Keratinocyte (primary cell): ENCODE measurements at places on chromosomes 12 and 14.
A peak's percentile ranks its signal among the peaks of the same experiment; 100 is the strongest.

GRCh38 chr12:4817880-4818279 lies 91.8 kb upstream of the KCNA1 start:
- no peak for DNase-seq
- no peaks in the 10 kb centered on the region for H3K36me3 ChIP-seq
- H3K27me3 ChIP-seq: peaks cover 28% of the 10 kb centered on the region
- no peak overlapping the region for H3K4me3 ChIP-seq
- H3K4me1 ChIP-seq: no peaks in the 10 kb centered on the region

DNA sequence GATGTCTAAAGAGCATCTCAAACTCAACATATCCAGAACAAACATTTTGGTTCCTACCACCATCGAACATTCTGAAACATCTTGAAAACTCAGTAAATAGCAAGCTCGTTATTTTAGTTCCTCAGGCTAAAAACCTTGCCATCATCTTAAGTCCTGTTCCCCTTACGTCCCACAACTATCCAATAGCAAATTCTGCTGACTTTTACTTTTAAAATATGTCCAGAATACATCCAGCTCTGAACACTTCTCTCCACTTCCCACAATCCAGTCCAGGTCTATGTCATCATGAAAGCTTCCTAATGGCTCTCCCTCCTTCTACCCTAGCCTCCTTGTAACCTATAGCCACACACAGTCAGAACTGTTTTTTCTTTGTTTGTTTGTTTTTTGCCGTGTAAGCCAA lies 279.9 kb downstream of the IPO8 start:
- H3K36me3 ChIP-seq: no peaks in the 10 kb centered on the region
- no peaks in the 10 kb centered on the region for H3K27me3 ChIP-seq
- H3K4me1 ChIP-seq: peaks cover 52% of the 10 kb centered on the region
- no peak overlapping the region for H3K4me3 ChIP-seq

- H3K4me3 ChIP-seq: no peak overlapping the region
- H3K36me3 ChIP-seq: no peaks in the 10 kb centered on the region
- no peak for DNase-seq
- no peak overlapping the region for H3K27ac ChIP-seq
Measured at GRCh38 chr12:124603100-124603541, 35.7 kb upstream of the NCOR2 start.

GRCh38 chr12:113142886-113143332 lies 6.6 kb upstream of the CFAP73 start:
- H3K4me3 ChIP-seq: no peak overlapping the region
- H3K27ac ChIP-seq: no peak overlapping the region
- H3K4me1 ChIP-seq: no peaks in the 10 kb centered on the region
- no peaks in the 10 kb centered on the region for H3K27me3 ChIP-seq
- no peaks in the 10 kb centered on the region for H3K36me3 ChIP-seq

GRCh38 chr12:55467836-55468235 lies 2.1 kb downstream of the OR6C70 start:
- no peaks in the 10 kb centered on the region for H3K27me3 ChIP-seq
- no peak overlapping the region for H3K4me3 ChIP-seq
- DNase-seq: no peak
- H3K4me1 ChIP-seq: no peaks in the 10 kb centered on the region
- no peak overlapping the region for H3K27ac ChIP-seq
- no peaks in the 10 kb centered on the region for H3K36me3 ChIP-seq

GRCh38 chr12:32569259-32569658 lies 109.8 kb upstream of the DNM1L start:
- H3K27me3 ChIP-seq: no peaks in the 10 kb centered on the region
- no peak overlapping the region for H3K4me3 ChIP-seq
- H3K27ac ChIP-seq: peak overlapping the region; percentile 85
- H3K36me3 ChIP-seq: no peaks in the 10 kb centered on the region

DNA sequence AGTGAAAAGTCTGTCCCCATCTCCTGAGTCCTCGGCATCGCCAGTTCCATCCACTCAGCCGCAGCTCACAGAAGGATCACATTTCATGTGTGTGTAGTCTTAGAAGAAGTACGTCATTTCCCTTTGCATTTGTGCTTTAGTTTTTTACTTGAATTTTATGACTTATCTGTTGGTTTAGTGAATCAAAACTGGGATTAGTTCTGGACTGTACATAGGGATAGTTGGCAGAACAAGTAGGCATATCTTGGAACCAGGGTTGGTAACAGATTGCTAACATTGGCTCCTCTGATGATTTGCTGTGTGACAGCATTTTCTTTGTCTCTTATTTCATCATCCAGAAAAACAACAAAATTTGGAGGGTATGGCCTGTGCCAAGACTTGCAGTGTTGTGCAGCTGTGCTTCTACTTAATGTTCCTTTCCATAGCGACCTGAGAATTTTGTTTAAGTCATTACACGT lies 69.6 kb upstream of the AEBP2 start:
- H3K27ac ChIP-seq: no peak overlapping the region
- no peaks in the 10 kb centered on the region for H3K27me3 ChIP-seq
- H3K4me3 ChIP-seq: no peak overlapping the region
- no peaks in the 10 kb centered on the region for H3K36me3 ChIP-seq

DNA sequence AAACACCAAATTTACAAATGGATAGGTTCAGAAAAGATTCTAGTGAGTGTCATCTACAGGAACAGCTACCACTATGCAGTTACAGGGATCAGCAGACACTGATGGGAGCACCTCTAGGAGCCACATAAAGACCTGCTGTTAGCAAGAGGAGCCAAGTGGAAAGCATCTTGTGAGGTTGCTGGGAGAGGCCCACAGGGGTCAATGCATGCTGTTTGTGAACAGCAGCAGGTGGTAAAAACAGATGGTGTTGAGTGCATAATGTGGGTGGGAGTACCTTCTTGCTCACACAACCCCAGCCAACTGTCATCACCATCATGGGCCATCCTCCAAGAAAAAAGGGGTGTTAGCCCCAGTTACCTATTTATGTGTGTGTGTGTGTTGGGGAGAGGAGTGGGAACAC lies 215.2 kb upstream of the SSTR1 start:
- DNase-seq: no peak
- no peak overlapping the region for H3K4me3 ChIP-seq
- H3K27me3 ChIP-seq: no peaks in the 10 kb centered on the region
- no peaks in the 10 kb centered on the region for H3K36me3 ChIP-seq
- no peaks in the 10 kb centered on the region for H3K4me1 ChIP-seq

GRCh38 chr14:68361231-68361630 lies 431.6 kb downstream of the ZFP36L1 start:
- H3K4me1 ChIP-seq: peaks cover 24% of the 10 kb centered on the region
- H3K36me3 ChIP-seq: no peaks in the 10 kb centered on the region
- no peak overlapping the region for H3K27ac ChIP-seq

DNA sequence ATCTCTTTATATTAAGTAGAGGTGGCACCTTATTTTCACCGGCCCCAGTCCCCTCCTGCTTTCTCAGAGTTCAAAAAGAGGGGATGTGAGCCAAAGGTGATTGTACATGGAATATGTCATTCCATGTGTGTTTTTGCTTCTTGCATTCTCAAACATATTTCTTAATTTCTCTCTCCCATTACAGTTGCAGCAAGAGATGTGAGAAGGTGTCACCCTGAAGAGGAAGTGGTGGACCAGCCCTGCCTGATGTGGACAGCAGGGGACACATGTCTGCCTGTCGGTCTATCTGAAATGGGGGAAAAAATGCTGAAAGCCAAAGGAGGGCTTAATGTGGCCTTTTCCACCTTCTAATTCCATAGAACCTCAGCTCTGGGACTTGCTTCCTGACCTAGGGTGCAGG lies 1.9 kb upstream of the FOXN3 start:
- H3K4me1 ChIP-seq: peaks cover 19% of the 10 kb centered on the region
- H3K4me3 ChIP-seq: no peak overlapping the region

DNA sequence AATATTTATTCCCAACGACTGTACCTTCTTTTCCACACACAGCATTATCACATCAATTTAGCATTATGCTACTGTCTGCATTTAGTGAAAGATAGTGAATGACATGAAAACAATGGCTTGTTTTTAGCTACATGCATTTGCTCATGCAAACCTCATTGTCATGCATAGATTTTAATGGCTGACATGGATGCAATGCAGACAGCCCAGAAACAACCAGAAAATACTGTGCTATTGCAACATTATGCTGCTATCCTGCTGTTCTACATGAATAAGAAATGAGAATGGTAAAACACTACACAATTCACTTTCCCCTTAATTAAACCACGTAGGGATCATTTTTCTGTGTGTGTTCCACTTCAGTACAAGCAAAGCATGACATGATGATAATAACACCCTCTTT lies 90.8 kb downstream of the LIN7A start:
- no peak for DNase-seq
- no peaks in the 10 kb centered on the region for H3K4me1 ChIP-seq
- H3K27ac ChIP-seq: no peak overlapping the region
- H3K36me3 ChIP-seq: no peaks in the 10 kb centered on the region
- no peak overlapping the region for H3K4me3 ChIP-seq

GRCh38 chr12:91561301-91561957 lies 378.8 kb upstream of the DCN start:
- no peaks in the 10 kb centered on the region for H3K27me3 ChIP-seq
- H3K4me1 ChIP-seq: no peaks in the 10 kb centered on the region
- no peak for DNase-seq
- no peak overlapping the region for H3K4me3 ChIP-seq

GRCh38 chr14:41608681-41609390 lies 2.2 kb downstream of the LRFN5 start:
- H3K4me1 ChIP-seq: peaks cover 2% of the 10 kb centered on the region
- H3K27ac ChIP-seq: no peak overlapping the region
- DNase-seq: no peak
- H3K36me3 ChIP-seq: no peaks in the 10 kb centered on the region
- H3K4me3 ChIP-seq: no peak overlapping the region

- no peak overlapping the region for H3K4me3 ChIP-seq
- H3K36me3 ChIP-seq: no peaks in the 10 kb centered on the region
- H3K27ac ChIP-seq: no peak overlapping the region
- H3K27me3 ChIP-seq: no peaks in the 10 kb centered on the region
Measured at GRCh38 chr14:99986396-99986795, 78.8 kb upstream of the EVL start.

- DNase-seq: no peak
- H3K27me3 ChIP-seq: no peaks in the 10 kb centered on the region
- H3K4me3 ChIP-seq: no peak overlapping the region
- H3K27ac ChIP-seq: no peak overlapping the region
- H3K4me1 ChIP-seq: no peaks in the 10 kb centered on the region
Measured at GRCh38 chr14:37274652-37275051, 76.9 kb downstream of the MIPOL1 start.

GRCh38 chr12:98354520-98355035 lies 160.8 kb upstream of the TMPO start:
- no peaks in the 10 kb centered on the region for H3K36me3 ChIP-seq
- H3K27ac ChIP-seq: peak overlapping the region; percentile 33
- peaks cover 40% of the 10 kb centered on the region for H3K4me1 ChIP-seq
- DNase-seq: peak; percentile 45

DNA sequence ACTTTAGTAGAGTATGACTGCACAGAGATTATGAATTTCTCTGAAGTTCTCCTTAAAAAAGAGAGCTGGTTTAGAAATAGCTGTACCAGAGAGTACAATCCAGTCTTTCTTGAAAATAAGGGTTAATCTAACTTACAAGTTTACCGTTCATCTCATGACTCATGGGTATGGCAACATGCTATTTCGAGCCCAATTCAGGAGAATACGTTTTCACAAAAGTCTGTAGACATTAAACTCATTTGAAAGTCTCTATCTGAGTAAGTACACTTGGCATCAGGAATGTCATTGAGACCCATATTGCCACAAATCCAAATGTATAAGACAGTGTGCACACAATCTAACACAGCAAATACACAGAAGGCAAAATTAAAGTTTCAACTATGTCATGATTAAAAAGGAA lies 160.5 kb downstream of the PIK3C2G start:
- H3K36me3 ChIP-seq: no peaks in the 10 kb centered on the region
- DNase-seq: no peak
- H3K27me3 ChIP-seq: no peaks in the 10 kb centered on the region
- H3K4me3 ChIP-seq: no peak overlapping the region

DNA sequence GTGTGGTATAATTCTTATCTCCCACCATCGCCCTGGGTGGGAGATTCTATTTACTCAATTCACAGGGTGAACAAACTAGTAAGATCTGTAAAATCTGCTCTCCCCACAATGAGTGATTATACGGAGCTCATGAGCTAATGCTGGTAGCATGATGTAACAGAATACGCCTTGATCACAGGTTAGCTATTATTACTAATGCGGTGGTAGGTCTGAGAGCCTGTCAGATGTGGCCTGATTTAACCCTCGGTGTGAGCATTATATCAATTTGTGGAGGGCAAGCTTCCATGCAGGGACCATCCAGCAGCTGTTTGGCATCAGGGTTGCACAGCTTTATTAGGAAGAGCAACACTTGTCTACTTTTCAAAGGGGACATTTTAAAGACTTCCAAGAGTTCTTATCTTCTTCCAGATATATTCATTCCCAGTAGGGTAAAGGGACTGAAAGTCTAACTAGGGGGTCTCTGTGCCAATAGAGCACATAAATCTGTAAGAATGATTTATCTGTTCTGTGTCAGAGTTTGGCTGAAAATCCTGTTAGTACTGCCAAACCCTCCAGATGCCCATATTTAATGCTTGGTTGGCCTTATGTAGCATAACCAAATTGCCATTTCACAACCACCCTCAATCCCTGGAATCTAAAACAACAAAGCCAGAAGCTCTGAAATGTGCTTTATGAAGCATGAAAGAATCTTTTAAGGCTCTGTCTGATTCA lies 18.7 kb downstream of the TSHR start:
- H3K27me3 ChIP-seq: peaks cover 15% of the 10 kb centered on the region
- no peak for DNase-seq
- no peaks in the 10 kb centered on the region for H3K36me3 ChIP-seq
- no peaks in the 10 kb centered on the region for H3K4me1 ChIP-seq
- H3K27ac ChIP-seq: no peak overlapping the region

- no peak for DNase-seq
- no peaks in the 10 kb centered on the region for H3K36me3 ChIP-seq
- H3K4me3 ChIP-seq: no peak overlapping the region
- no peaks in the 10 kb centered on the region for H3K4me1 ChIP-seq
Measured at GRCh38 chr14:97571201-97571600, 774.0 kb downstream of the VRK1 start.

DNA sequence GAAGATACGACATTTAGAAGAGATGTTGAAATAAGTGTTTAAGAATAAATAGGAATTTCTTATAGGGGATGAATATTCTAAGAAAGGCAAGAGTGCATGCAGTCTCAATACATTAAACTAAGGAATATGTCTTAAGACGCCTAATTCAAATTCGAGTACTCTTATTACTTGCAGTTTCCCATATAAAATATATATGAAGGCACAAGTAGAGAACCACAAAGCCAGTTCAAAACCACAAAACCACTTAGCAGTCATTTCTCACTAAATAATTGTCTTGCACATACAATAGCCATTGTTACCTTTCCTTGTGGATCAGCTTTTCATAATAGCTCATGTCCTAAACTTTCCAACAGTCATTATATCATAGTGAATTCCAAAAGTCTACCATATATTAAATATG lies 91.0 kb upstream of the MON2 start:
- no peak overlapping the region for H3K27ac ChIP-seq
- H3K36me3 ChIP-seq: no peaks in the 10 kb centered on the region
- H3K4me1 ChIP-seq: no peaks in the 10 kb centered on the region
- no peak overlapping the region for H3K4me3 ChIP-seq
- H3K27me3 ChIP-seq: no peaks in the 10 kb centered on the region
- no peak for DNase-seq
